Left hindlimb (tissue), 1 donor: ENCODE measurements at places on chromosomes 3 and 15.
A peak's percentile ranks its signal among the peaks of the same experiment; 100 is the strongest.

- DNase-seq: no peak
These were observed 8.8 kb downstream of the BCL6 start for GRCh38 chr3:187736418-187736871.

DNA sequence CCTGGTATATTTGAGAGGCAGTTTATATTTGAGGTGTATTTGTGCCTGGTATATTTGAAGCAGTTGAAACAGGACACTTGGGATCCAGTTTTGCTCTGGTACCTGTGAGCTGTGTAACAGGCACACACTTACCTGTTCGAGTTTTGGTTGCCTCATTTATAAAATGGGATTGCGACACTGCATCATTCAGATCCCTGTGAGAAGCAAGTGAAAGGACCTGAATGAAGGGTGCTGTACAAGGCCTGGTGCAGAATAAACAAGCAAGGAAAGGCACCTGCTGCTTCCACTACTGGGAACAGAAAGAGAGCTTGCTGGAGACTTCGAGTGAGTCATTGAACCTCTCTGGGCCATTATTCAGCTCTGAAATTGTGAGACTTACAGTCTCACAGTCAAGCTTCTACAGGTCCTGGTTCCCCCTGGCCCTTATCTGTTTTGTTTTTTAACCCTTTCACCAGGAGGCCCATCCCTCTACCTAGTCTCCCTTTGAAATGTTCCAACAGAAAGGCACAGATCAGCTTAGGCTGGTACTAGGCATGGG, 11.5 kb downstream of the FETUB start:
- no peak for DNase-seq

DNA sequence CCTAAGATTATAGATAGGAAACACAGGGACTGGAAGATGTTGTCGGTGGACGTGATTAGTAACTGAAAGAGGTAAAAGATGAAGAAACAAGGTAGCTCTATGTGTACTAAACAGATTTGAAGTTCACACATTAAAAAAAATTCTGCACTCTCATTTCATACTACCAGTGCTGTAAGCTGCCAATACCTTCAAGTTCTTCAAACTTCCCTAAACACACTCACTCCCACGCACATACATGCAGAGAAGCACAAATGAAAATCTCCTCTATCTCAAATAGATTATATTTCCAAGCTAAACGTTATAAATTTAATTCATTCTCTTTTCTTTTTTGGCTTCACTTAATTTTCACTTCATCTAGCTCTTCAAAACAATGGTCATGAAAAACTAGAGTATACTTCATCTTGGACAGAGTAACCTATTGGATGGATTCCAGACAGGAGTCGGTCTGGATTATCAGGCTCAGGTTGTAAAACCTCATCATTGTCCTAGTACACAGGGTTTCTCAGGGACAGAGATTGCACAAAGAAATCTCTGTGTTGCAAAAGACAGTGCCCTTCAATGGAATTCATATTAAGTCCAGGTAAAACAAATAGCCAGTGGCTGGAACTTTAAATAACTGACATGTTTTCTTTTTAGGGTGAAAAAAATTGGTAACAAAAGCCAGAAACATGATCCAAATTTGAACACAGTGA, 408.1 kb upstream of the ZNF385D start:
- no peak for DNase-seq

GRCh38 chr15:66774001-66774814, 72.2 kb downstream of the SMAD6 start:
- peak; percentile 89 for DNase-seq

DNA sequence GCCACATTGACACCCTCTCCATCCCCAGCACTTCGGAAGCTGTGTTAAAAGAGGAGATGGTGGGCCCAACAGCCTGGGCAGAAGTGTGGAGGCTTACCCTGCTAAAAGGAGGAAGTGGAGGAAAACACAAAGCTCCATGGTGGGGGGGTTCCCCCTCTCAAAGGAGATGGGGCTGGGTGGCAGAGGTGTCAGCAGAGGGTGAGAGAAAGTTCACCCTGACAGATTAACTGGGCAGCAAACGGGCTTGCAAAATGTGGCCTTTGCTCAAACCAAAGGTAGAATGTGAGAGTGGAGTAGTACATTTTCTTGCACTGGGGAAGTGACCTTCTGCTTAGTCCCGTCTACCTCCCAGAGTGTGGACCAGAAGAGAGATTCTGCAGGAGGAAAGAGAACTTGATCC, 44.7 kb downstream of the MYO1E start:
- no peak for DNase-seq
